Heart right ventricle (tissue), 16 donors: ENCODE measurements at places on chromosomes 3 and 15. TPM values are rescaled to one million over a fixed set of nuclear protein-coding genes. Genes with fewer than 3 reads are reported as not detected.

- DNase-seq: no peak
Observed at GRCh38 chr3:13556917-13557316, 8.0 kb downstream of the FBLN2 start.

PPM1L gene
- 6.9 TPM for polyA plus RNA-seq

DNA sequence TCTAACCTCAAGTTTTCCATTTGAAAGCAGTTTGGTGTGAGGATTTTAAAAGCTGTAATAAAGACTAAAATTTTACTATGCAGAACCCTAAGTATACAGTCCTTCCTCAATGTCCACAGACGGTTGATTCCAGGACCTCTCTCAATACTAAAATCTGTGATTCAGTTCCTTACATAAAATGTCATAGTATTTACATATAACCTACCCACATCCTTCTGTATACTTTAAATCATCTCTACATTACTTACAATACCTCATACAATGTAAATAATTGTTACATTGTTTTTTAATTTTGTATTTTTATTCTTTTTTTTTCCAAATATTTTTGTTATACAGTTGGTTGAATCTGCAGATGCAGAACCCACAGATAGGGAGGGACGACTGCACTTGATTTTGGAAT is 2.8 kb upstream of the TOPAZ1 start:
- DNase-seq: no peak

DNA sequence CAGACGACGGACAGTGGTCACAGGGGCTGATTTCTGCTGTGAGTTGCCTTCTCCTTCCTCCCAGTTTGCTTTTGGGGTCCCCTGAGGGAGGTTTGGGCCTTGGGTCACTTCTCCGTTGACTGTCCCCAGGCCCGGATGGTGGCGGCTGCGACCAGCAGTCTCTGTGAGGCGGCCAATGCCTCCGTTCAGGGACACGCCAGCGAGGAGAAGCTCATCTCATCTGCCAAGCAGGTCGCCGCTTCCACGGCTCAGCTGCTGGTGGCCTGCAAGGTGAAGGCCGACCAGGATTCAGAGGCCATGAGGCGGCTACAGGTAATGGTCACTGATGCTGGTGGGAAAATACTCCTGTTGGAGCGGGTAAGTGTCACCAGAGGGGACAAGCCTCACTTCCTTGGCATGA is 206.8 kb upstream of the TPM1 start:
- no peak for DNase-seq

GRCh38 chr3:170437696-170438407 is 19.2 kb downstream of the CLDN11 start:
- DNase-seq: no peak

DNA sequence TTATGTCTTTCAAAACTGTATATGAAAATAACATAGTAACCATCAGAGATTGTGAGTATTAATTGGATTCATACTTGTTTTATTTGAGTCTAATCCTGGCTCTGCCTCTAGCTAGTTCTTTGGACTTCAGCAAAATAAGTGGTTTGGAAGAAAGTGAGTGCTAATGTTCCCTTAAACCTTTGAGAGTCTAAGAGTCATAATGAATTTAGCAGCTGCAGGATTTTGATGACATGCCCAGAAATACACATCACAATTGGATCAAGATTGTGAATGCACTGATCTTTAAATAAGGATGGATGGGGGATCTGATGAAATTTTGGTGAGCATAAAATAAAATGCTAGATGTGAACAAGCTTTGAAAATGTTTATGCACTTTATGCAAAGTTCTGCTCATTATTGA is 79.9 kb upstream of the FAM98B start:
- no peak for DNase-seq

DNA sequence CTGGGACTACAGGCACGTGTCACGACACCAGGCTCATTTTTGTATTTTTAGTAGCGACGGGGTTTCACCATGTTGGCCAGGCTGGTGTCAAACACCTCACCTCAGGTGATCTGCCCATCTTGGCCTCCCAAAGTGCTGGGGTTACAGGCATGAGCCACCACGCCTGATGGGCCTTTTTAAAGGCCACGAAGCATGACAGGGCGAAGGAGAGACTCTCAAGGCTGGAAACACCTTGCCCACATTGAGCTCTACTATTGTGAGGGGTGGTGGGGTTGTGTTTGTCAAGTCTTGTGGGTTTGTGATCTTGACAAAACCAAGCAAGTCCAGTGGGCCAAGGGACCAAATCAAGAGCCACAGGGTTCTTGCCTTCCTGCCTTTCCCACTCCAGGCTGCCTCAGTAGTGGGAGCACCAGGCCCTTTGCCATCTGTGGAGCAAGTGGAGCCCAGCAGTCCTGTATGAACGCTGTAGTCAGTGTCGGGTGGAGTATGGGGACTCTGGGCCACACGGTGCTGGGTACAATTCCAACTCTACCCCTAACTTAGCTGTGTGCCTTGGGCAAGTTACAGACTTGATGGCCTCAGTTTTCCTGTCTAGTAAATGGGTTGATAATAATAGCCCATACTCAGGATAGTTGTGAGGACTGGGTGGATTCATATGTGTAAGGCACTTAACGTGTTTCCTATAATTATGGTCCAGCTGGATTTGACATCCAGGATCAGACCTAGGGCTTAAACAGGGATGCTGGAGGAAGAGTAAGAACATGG is 33.3 kb downstream of the EDEM1 start:
- no peak for DNase-seq
